H1 (cell line): ENCODE measurements at places on chromosomes 3 and 15. TPM values are rescaled to one million over a fixed set of nuclear protein-coding genes. Genes with fewer than 3 reads are reported as not detected.

- peak; percentile 91 for DNase-seq
These were observed 16.3 kb upstream of the JMJD7 start for GRCh38 chr15:41811432-41812195.

- DNase-seq = no peak
These were observed 249.3 kb downstream of the UNC13C start for GRCh38 chr15:54227569-54227968.

GRCh38 chr3:62577153-62577552, 203.8 kb upstream of the FEZF2 start:
- no peak for DNase-seq

DNA sequence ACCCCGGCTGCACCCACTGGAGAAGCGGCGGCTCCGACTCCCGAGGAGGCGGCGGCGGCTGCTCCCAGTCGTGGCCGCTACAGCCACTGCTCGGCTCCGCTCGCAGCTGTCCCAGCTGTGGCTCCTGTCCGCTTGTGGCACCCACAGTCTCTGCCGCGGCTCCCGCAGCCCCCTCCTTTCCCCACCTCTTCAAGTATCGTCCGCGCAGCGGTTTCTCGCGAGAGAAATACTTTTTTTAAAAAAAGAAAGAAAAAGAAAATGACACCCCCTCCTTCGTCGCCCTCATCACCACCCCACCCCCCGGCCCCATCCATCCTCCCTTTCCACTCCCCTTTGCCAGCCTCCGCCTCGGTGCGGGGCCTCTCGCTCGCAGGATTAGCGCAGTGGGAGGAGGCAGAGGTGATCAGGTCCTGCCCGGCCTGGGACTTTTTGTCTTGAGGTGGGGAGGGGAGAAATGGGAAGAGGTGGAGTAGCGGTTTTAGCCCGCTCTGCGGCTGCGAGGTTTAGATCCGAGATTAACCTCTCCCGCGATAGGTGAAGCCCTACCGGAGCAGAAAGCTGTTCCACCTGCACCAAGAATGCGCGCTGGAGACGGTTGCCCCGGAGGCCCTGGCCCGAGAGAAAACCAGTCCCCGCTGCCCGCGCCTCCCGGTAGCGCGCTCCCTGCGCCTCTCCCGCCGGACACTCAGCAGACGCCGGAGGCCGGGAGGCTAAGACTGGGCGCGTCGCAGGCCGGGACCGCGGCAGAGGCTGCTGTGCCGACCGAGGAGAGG, at the start of gene FBN1:
Gene FBN1 (minus strand): TSS at position 152 of the 773 bp plus-strand sequence. CDS start 940 bp downstream, outside the sequence.
- peak; percentile 39 for DNase-seq

DNA sequence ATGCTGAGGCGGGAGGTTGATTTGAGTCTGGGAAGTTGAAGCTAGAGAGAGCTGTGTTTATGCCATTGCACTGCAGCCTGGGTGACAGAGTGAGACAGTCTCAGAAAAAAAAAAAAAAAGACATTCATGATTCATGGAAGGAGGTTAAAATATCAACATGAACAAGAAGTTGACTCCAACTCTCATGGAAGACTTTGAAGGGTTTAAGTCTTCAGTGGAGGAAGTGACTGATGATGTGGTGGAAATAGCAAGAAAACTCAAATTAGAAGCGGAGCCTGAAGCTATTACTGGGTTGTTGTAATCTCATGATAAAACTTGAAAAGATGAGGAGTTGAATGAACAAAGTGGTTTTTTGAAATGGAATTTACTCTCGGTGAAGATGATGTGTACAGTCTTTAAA, 491.8 kb downstream of the SQOR start:
- no peak for DNase-seq

GRCh38 chr3:82178291-82178690, 416.8 kb upstream of the GBE1 start:
- DNase-seq = no peak

Gene PCNP
- total RNA-seq = 188 and 192 TPM in 2 replicates

DNA sequence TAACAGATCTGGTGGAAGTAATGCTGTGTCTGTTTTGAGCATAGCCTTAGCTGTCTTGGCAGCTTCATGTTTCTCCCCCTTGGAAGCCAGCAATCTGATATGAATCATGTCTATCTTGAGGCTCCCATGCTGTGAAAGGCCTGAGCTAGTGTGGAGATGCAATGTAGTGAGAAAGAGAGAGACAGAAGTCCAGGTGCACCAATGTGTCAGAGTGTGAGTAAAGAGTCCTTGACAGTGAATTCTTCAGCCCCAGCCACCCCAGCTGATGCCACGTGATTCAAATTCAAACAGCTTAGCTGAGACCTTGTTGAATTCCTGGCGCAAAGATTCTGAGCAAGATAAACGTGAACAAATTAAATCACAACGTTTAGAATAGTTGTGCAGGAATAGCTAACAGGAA, 704.2 kb downstream of the EDEM1 start:
- no peak for DNase-seq

Gene ZKSCAN7
- total RNA-seq = 8.5 and 8.9 TPM in 2 replicates

- DNase-seq = no peak
These were observed 311.4 kb downstream of the TBC1D5 start for GRCh38 chr3:17431004-17431403.

- DNase-seq = no peak
These were observed 32.9 kb downstream of the ZBTB11 start for GRCh38 chr3:101643861-101644613.

- DNase-seq = no peak
These were observed 25.4 kb downstream of the PDIA5 start for GRCh38 chr3:123092243-123092642.

- no peak for DNase-seq
These were observed 71.2 kb downstream of the OTOL1 start for GRCh38 chr3:161567577-161568361.

- no peak for DNase-seq
These were observed 68.2 kb downstream of the SUMF1 start for GRCh38 chr3:4398941-4399245.

Gene ANKDD1A
- 5.0 and 5.7 TPM in 2 replicates for total RNA-seq

DNA sequence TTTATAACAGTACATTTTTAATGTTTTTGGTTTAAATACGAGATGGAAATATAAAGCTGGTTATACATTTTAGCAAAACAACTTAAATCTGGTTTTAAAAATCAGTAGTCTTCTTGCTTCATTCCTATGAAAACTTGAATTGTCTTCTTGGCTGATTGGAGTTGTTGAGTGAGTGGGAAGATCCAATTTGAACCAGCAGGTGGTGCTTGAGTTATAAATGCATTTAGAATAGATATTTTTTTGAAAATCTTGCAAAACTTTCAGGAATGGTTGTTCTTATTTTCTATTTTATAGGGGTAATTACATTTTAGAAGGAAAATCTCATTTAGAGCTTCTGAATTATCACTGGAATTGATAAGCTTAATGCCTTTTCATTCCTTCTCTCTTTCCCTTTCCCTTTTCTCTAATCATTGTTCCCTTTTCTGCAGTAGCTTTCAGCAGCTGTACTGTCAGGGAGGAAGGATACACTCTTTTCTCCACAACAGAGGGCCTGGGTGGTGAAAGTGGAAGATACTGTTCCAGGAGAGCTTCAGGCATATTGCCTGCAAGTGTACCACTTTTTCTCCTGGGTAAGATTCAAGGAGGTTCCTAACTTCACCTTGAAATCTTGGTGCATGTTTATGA, 335.6 kb downstream of the NLGN1 start:
- no peak for DNase-seq

Gene DPPA2
- total RNA-seq = 11.2 and 12.6 TPM in 2 replicates

GRCh38 chr3:22907161-22907780, 295.9 kb upstream of the UBE2E2 start:
- DNase-seq = no peak

Gene CNTN3
- 0.13 and 0.17 TPM in 2 replicates for total RNA-seq

- DNase-seq = no peak
These were observed 7.3 kb downstream of the LINGO1 start for GRCh38 chr15:77625376-77625775.

Gene CKMT1B
- 27.1 and 30.5 TPM in 2 replicates for total RNA-seq

- DNase-seq = no peak
These were observed 610.6 kb upstream of the CFAP20DC start for GRCh38 chr3:59660376-59660775.

Gene PLA2G4E
- not detected in 2 replicates for total RNA-seq

Gene SLC12A8
- total RNA-seq = 12.0 and 13.7 TPM in 2 replicates

DNA sequence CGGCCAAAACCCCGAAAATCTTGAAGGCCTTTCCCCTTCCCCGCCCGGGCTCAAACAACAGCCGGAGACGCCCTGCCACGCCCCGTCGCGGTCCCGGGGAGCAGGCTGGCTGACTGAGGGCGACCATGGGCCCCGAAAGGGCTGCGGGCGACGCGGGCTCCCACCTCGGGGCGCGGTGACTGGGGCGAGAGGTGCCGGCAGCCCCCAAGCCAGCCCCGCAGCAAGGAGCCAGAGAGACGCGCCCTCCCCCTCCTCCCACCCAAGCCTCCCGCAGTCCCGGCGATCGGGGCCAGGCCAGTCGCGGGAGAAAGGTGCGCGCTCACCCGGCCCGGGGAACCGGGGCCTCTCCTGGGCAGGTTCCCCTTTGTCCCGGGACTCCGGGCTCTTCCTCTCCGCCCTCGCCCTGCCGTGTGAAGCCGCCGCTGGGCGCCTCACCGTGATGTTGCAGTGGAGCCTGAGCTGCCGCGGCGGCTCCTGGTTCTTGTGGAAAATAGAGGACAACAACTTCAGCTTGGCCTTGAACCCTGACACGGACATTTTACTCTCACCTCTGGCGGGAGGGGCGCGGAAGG, 30.6 kb upstream of the ZSCAN2 start:
- DNase-seq = no peak

- DNase-seq = peak; percentile 66
These were observed 1.3 kb downstream of the ELL3 start for GRCh38 chr15:43775411-43775965.

- DNase-seq = no peak
These were observed 78.4 kb downstream of the CCR1 start for GRCh38 chr3:46129588-46130272.
